Activated CD8-positive, alpha-beta memory T cell treated with anti-CD3 and anti-CD28 coated beads, Interleukin-2, amount 10 ng/mL, durations not matched to agents 7 days and 5 days (primary cell): ENCODE measurements at places on chromosomes 4 and X.

- DNase-seq = no peak
Measured at GRCh38 chr4:7253837-7254236, 61.5 kb downstream of the SORCS2 start.

DNA sequence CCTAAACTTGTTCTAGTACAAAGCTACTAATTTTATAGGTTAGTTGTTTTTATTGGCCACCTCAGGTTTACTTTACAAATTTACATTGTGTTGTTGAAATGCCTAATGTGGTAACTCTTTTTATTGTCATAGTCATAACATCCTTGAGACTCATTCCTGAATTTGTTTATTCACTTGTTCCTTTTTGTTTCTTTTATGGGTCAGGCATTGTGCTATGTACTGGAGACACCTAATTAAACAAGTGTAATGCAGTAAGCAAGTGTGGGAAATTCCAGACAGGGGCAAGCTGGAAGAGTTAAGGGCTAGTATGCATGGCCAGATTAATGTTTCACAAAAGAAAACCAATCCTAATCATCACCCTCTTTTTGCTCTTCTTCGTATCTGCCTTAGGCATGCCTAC lies 30.5 kb upstream of the TTC29 start:
- DNase-seq = no peak

DNA sequence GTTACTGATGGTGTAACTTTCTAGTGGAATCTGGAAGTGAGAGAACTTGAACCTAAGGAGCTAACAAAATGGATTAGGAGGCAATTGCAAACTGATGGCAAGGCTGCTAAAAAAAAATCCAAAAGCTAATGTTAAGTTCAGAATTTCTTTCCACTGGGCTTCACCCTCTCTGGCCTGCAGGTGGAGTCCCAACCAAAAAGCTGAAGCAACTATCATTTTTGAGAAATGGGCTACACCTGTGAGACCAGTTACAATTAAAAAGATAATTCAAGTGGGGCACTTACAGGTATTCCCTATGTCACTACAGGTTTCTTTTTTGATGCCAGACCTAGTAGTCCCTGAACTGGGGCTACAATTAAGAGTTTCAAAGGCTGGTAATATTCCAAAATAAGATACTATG lies 142.1 kb upstream of the FTHL17 start:
- no peak for DNase-seq

GRCh38 chrX:39195156-39195555 lies 393.9 kb downstream of the MID1IP1 start:
- no peak for DNase-seq

DNA sequence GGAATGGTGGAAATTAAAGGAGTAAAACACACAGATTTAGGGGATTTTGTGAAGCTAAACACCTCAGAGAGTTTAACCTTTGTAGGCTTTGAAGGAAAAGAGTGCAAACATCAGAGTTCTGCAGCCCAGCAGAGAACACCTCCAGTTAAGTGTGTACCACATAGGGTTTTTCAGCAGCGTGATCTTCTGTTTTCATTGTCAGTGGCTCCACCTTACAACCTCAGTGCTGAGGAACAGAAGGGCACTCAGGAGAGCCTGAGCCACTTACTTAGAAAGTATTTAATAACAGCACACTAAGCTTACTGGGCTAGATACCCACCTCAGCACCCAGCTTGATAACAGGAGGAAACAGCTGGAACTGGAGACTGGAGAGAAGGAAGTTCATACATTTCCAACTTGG lies 2.0 kb upstream of the FBXW7 start:
- DNase-seq = no peak

- DNase-seq = no peak
Measured at GRCh38 chr4:168057412-168057811, 34.9 kb upstream of the ANXA10 start.

- DNase-seq = no peak
Measured at GRCh38 chr4:81519427-81519773, 47.7 kb upstream of the RASGEF1B start.

- DNase-seq = no peak
Measured at GRCh38 chr4:187598196-187598595, 397.4 kb upstream of the ZFP42 start.

DNA sequence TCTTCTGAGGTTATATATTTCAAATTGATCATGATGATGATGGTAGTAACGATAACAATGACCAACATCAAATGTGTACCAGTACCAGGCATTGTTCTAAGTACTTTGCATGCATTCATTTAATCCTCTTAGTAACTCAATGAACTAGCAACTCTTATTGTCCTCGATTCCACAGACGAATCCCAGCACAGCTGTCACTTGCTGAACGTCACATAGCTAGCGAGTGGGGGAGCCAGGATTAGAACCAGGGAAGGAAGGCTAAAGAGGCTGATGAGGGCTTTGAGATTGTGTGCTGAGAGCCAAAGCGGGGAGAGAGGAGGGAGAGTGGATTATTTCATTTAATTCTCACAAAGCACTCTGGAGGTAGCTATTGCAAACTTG lies 103.6 kb downstream of the PHOX2B start:
- DNase-seq = no peak

DNA sequence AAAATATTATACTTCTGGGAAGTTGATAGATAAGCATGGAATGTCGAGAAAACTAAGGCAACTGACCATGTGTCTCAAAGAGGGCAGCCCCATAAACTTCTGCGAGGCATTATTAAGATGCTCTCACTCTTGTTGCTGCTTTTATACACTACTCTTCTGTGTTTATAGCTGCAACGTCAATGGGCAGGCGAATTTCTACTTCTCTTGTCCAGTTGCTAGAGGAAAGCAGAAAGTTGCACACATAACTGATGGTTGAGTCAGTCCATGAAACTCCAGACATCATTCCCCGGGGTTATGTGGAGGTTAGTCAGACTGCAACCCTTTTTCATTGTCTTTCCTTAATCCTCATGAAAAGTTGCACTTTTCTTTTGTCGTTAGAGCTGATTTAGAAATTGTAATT lies 39.8 kb downstream of the VCX3B start:
- no peak for DNase-seq

DNA sequence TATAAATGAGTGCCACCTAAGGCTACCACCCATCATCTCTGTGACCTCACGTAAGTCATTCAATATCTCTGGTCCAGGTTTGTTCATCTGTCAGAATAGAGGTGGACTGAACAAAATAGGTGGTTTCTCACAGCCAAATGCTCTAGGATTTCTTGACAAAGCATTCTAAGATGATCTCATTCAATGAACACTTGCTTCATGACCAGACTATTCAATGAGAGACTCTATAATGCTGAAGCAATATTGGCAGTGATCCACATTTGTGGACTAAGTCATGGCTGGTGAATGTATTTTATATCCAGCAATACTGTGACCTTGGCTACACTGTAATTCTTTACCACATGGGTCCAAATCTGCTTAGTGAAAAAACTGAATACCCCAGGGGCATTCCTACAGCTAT lies 37.9 kb downstream of the LDB2 start:
- DNase-seq = no peak

DNA sequence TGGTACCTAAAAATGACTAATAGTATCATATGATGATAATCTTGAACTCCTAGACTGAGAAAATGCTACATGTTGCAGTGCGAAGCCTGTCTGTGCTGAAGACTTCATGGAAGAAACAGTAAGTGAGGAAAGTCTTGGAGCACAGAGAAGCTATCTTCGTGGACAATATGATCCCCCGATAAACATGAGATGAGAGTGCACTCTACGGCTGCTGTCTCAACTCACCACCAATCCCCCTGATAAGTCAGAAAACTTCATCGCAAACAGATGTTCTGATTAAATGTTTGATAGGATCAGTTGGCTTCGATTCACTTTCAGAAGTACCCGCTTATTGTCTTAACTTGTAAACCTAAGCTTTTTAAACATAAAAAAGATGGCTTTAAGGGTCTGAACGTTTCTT lies 130.2 kb downstream of the ELOVL6 start:
- DNase-seq = no peak

GRCh38 chrX:23511793-23512192 lies 155.5 kb upstream of the PRDX4 start:
- no peak for DNase-seq

DNA sequence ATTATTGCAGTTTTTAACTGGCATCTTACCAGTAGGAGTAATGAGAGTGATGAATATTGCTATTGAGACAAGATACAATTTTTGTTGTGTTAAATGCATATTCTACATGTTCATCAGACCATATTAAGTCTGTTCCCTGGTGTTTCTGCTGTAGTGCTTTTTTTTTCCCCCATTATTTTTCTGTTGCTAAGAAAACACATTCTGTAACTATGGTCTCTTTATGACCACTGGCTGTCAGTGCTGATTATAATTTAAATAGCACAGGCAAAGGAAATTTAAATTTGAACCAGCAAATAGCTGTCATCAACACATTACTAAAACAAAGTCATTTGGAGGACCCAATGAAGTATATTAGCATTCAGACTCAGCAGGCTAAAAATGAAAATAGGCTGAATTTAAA lies 98.3 kb upstream of the ANKRD50 start:
- no peak for DNase-seq

DNA sequence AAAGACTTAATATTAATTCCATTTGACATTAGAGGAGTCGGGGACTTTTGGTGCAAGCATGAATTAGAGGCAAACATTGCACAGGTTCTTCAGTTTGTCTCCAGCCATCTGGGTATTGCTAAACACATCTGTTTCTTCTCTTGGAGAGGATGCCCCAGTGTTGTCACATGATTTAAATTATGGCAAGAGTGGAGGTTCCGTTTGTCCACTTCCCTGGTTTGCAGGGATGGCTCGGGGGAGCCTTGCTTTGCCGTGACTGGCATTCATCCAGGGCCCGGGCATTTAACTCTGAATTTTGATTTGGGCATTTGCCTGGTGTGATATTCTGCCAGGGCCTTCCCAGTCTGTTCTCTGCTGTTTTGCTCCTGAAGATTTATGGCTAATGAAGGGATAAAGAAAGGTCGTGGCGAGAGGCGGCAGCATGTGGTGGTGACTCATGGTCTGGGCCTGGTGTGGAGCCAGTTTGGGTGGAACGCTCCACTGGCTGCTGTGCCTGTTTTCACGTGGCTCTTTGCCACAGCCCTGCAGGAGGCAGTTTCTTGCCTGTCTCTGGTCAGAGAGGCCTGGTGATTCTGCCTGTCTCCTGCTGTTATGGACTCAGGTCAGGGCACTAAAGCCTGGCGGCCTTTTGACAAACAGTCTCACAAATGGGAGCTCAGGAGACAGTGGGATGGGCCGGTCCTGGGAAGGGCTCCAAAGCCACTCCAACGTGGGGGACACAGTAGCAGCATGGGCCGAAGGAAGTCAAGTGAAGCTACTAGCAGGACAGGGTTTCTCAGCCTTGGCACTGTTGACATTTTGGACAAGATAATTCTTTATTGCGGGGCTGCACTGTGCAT lies 99.4 kb upstream of the PGRMC2 start:
- no peak for DNase-seq

DNA sequence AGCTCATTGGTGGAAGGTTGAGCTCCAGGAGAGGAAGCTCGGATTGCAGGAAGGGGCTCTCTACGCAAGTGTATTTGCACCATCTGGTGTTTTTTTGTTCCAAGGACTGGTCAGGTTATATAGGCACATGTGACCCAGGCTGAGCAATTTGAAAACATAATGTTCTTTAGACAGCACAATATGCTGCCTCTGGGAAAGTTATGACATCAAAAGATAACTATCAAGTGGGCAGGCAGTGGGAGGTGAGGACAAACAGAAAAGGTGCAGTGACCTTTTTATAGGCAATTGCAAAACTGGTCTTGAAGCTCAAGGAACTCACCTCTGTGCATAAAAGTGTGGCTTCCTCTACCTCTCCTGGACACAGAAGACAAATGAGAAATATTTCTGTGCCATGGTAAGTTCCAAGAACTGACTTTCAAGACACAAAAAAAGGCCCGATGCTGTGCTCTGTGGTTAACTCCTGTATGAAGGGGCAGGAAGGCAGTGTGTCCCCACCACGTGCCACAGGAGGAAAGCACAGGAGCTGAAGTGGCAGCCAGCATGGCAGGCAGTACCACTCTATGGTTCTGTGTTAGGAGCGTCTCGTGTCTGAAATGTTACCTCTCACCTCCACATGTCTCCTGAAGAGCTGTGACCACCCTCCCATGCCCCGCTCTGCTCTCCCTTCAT lies 128.6 kb downstream of the SHROOM3 start:
- no peak for DNase-seq

- DNase-seq = no peak
Measured at GRCh38 chrX:50876551-50876950, 34.0 kb upstream of the BMP15 start.

DNA sequence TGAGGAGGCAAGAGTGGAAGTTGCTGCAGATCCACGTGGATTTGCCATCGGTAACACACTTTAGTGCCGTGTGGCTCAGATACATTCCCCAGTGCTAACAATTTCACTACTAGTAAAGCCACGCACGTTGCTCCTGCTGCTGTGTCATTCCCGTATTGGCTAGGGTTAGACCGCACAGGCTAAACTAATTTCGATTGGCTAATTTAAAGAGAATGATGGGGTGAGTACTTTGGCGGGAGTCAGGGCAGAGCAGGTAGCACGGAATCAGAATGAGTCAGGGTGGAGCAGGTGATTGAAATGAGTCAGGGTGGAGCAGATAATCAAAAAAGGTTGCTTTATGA lies 1337.5 kb downstream of the FSTL5 start:
- no peak for DNase-seq

DNA sequence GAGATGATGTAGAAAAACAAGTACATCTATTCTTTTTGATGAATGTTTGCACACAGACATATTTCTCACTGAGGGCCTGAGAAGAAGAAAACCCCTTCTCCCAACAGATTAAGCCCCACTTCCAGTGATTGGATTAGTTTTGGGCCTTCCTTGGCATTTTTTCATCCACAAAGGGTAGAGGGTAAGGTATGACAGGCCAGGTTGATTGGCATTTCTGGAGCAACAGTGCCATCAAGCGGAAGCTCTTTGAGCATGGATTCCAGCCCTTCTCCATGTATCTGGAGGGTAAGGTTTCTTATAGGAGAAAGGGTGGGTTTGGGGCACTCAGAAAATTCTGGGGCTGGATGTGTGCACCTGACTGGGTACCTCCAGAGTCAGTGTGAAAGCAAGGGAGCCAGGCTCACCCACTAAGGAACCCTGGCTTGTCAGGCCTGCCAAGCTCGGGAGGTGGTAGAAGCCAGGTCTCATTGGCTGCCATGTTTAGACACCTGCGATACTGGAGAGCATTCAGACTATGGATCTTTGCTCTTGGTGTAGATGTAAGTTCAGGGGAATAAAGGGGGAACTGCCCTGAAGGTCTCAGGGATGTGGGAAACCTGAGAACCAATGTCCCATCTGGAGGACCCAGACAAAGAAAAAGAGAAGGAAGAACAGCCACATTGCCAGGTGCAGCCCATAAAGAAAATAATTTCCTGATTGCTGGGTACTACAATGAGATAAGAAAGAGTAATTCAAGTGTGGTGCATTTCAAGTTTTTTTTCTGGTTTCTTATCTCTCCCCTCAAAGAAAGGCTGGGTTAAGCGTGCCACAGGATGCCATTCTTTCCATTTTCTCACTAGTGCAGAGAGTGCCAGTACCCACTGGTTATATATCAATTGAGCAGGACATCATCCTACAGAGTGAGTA lies 222.3 kb upstream of the AGTR2 start:
- no peak for DNase-seq

- no peak for DNase-seq
Measured at GRCh38 chrX:31547816-31548215, 476.0 kb upstream of the FTHL17 start.

- DNase-seq = peak; percentile 69
Measured at GRCh38 chrX:154541896-154542722, 4.5 kb downstream of the G6PD start.
